ENCODE measurements at places on chromosomes 2 and 18. TPM values are rescaled to one million over a fixed set of nuclear protein-coding genes. Genes with fewer than 3 reads are reported as not detected.

- no peak for DNase-seq
Observed at GRCh38 chr2:139694327-139694726, 914.1 kb upstream of the NXPH2 start.

GRCh38 chr18:10054366-10054765 lies 140.6 kb downstream of the VAPA start:
- DNase-seq = no peak

GRCh38 chr18:25164848-25165811 lies 186.8 kb downstream of the ZNF521 start:
- DNase-seq = no peak

- DNase-seq = no peak
Observed at GRCh38 chr2:225462945-225463344, 63.4 kb downstream of the NYAP2 start.

DNA sequence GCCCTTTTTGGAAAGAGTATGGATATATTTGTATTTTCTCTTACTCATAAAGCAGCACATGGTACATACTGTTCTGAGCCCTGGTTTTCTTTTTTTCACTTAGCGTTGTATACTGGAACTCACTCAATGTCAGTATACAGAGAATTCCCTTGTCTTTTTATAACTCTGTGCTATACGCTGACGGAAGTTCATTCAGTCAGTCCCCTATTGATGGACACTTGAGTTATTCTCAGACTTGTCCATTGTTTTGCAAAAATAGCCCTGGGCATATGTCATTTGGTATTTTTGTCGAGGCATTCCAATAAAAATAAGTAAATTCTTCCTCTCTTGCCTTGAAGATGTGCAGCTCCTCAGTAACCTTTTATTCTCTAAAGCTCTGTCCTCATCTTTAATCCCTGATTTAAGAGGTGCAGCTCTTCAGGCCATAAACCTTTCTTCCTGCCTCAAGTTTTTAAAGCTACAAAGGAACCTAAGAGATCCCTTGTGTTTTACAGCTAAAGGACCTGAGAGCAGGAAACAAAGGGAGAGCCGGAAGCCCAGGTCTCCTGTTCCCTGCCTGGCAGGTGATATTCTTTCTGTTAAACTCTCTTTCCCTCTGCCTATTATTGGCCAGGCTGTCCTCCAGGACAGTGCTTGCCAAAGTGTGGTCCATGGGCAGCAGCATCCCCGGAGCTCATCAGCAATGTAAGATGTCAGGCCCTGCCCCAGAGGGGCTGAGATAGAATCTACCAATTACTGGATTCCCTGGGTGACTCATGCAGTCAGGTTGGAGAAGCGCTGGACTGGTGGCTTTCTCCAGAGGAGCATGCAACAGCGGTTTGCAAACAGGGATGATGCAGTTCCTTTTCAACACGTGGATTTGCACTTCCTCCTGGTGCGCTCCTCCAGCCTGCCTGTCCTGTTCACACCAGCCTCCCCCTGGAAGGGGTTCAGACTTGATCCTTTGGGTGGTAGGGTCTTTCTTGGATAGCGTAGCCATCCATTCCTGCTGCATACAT lies 158.0 kb downstream of the NEDD4L start:
- no peak for DNase-seq

GRCh38 chr2:234632527-234633391 lies 135.9 kb upstream of the ARL4C start:
- DNase-seq = no peak

DNA sequence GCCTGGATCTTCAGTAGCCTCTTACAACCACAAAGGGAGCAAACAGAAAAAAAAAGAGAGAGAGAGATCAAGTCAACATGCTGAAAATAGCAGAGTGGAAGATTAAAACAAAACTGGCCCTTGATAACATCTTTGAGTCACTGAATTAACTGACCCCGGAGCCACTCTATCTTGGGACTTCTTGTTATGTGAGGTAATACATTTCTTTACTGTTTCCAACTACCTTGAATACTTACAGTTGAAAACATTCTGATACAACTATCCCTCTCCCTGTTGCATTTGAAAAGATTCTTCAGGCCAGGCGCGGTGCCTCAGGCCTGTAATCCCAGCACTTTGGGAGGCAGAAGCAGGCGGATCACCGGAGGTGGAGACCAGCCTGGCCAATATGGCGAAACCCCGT lies 208.1 kb downstream of the MEMO1 start:
- DNase-seq = no peak

DNA sequence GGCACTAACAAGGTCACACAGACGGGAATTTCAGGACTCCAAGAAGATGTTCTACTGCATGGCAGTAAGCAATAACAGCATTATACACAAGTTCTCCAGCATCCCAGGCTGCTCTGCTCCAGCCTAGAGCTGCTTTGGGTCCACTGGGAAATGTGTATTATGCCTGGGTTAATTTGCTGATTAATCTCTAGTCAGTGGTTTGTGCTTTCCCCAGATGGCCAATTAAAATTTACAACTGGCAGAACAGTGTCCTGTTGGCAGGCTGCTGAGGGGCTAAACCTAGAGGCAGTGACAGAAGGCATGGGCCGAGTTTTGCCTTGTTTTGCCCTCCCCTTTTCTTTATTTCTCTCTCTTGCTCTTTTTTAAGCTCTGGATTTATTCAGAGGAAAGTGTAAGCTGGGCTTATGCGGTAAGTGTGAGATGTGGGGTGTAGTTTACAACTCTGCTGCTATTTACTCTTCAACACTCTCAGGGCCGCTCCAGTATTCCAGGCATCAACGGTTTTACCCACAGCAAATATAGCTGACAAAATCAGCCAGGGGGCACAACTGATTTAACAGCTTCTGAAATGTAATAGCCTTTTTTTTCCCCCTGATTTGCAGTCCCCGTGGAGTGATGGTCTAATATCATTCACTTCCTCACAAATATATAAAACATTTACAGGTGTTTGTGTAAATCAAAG lies 348.0 kb downstream of the GPD2 start:
- DNase-seq = no peak

DNA sequence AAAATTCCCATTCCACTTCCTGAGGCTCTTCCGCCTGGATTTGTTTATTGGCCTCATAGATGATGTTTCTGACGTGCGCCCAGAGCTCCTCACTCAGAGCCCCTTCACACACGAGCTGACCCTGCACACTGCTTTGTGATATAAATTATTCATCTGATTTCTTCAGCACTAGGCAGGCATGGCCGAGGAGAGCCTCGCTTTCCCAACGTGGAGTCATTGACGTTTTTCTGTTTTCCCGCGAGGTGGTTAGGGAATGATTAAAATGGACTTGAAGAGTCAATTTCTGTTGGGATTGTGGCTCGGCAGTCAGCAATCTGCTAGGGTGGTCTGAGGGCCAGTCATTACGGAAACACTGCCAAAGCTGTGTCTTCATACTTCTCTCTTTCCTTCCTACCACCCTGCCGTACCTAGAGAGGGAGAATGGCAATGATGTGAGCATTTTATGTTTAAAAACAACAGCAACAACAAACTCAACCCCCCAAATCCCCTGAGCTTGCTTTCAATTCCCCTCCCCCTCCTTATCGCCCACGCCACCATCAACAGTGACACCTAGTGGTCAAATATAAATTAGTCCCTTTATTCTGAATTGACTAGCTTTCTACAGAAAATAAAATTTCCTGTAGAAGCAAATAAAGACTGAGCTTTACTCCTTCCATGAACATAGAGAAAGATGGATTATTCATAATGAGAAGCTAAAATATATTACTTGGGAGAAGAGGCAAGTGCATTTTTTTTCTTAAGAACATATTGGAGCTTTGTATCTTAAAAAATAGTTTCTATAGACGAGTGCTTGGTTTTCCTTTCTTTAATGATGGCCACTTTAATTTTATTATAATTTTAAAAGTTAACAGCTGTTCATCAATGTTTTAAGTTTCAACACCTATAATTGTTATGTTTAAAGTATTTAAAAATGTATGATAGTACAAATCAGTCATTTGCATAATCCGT lies 285.1 kb downstream of the MTX2 start:
- DNase-seq = no peak

DNA sequence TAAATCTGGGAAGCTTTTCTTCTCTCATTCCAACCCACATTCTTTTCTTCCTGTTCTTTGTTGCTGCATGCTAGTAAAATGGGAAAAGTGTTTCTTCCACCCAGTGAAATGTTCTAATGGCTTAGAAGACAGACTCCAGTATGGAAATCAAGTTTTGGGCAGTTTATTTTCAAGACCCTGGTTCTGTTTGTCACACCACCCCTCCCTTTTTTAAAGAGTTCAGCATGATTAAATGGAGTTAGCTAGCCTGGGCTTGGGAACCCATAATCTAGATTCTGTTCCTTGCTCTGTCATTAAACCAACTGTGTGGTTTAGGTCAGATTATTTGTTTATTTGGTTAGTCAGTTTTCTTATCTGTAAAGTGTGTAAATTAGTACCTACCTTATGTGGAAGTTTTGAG lies 151.8 kb upstream of the NT5C1B start:
- DNase-seq = no peak

GRCh38 chr18:32252141-32252860 lies 62.5 kb downstream of the MEP1B start:
- no peak for DNase-seq

- no peak for DNase-seq
Observed at GRCh38 chr2:202494300-202495229, 118.4 kb downstream of the BMPR2 start.

DNA sequence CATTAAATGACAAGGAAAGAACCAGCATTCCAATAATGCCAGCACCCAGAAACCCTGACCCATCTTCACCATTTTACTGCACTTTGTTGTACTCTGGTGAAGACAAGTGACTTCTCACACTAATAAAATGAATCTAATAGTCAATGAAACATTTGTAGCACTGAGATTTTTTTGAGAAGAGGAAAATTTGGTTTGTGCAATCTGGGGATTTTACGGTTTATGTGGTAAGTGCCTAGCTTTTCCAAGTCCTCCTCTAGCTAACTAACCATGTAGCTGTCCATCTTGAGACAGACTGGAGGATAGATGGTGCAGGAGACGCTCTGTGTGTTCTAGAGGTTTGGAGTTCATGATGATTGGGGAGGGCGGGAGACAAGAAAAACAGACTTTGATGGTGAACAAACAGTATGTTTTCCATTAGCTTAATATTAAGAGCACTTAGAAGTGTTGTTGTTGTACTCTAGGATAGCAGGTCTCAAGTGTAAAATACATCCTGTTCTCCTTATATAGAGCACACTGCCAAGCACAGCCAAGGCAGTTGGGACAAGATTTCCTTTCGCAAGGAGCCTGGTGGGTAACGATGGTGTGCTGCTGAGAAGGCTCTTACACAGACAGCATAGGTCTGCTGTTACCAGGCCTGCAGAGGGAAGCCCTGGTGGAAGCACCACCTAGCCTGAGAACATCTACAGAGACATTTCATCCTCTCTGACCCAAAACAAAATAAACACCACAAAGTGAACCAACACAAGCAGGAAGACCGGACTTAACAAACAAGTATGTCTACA lies 83.7 kb downstream of the BCL11A start:
- no peak for DNase-seq

DNA sequence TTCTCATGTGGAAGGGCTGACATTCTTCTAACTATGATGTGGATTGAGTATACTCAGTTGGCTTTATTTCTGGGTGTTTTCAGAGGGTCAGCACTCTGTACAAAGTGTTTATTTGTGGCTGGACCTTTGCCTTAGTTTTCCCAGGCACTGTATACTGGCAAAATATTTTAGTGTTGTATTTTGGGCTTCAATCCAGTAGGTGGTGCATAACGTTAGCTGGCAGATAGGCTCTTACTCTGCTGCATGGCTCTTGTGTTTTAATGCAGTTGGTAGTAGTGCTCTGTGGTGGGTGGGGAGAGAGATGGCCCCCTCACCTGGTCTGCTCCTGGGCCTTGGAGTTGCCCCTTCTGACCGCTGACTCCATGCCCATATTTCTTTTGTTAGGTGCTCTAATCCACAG lies 75.6 kb upstream of the REG3A start:
- no peak for DNase-seq

DNA sequence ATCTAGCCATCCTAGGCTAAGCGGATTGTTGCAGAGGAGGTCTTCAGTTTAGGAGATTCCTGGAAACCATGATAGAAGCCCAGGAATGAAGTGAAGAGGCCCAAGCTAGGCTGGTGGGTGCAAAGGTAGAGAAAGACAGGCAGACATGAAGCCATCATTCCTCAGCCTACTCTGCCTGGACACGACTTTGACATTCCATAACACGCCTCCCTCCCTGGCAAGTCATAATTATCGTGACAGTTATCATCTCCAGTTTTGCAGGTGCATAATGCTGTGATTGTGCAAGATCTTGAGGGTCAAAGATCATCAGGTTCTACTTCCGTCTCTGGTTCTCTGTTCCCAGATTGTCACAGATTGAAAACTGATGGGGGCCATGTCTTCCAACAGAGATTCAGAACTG lies 15.2 kb upstream of the FZD5 start:
- DNase-seq = no peak

DNA sequence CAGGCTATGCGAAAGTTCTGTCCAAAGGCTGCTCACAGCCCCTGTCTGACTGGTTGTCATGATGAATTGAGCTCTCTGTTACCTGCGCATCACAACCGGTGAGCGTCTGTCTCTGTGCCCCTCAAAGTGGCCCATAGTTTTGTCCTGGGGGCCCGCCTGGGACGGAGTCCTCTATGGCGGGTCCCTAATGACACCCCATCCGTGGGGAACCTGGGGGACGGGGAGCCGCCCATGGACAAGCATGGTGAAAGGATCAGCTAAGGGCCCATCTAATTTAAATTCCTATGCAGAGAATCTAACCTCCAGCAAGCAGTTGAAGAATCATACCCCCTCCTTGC lies 473 bp downstream of the ELMOD3 start:
- no peak for DNase-seq

GRCh38 chr2:222293660-222294630 lies 4.9 kb downstream of the PAX3 start:
- DNase-seq = no peak

- DNase-seq = no peak
Observed at GRCh38 chr2:86283411-86284030, 53.9 kb downstream of the REEP1 start.

Gene CACNB4
- 0.17 TPM for total RNA-seq

Gene RTP5
- 1.8 TPM for total RNA-seq

Gene ACVR1
- total RNA-seq = 8.3 TPM

Gene CFAP221
- not detected for total RNA-seq

All from CD8-positive, alpha-beta T cell (primary cell).